ENCODE measurements at places on chromosomes 16 and 17.

DNA sequence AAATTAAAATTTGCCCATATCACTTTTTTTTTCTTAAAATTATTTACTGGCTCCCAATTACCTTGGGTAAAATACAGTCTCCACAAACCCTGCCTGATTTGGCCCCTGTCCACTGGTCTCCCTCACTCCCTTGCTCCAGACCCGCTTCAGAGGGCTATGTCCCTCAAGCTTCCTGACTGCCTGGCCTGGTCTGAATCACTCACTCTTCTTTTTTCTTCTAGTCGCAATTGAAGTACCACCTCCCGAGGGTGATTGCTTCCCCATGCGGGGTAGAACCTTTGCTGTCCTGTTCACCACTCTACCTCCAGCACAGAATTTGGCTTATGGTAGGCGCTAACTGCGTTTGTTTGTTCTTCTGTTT lies 598 bp upstream of the PGAP3 start:
- DNase-seq = no peak

DNA sequence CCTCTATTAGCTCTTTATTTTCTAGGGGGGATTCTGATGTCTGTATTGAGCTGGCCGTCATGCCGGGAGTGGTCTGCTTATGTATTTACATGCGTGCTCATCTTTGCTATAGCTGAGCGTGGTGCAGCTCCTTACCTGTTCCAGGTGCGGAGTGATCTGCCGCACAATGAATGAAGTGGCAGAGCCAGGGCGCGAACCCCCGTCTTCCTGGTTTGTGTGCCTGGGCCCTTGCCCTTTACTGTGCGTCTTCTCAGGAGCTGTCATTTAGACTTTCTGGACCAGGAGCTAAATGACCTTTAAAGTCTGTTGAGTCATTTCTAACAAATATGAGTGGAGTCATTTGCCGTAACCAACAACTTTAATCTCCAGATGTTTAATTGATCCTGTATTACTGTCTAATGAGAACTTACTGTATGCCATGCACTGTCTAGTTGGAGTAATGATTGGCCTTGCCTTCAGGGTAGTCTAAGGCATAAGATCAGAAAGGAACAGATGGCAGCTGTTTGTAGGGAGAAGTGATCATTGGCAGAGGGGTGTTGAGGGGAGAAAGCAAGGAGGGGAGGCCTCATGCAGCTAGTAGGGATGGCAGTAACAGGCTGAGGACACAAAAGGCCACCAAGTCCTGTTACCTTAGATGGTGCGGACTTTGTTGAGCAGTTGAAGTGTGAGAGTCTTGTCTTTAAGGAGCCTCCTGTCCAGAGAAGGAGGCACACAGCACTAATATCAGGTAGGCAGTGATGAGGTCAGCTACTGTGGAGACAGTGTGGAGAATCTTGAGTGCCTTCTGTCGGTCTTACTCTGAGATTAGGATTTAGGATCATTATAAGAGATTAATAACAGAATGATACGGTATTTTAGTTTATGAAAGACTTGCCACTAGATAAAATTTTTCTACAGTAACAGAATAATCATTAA lies 53.9 kb downstream of the USP10 start:
- no peak for DNase-seq

- no peak for DNase-seq
Observed at GRCh38 chr16:85998868-85999729, 100.1 kb downstream of the IRF8 start.

DNA sequence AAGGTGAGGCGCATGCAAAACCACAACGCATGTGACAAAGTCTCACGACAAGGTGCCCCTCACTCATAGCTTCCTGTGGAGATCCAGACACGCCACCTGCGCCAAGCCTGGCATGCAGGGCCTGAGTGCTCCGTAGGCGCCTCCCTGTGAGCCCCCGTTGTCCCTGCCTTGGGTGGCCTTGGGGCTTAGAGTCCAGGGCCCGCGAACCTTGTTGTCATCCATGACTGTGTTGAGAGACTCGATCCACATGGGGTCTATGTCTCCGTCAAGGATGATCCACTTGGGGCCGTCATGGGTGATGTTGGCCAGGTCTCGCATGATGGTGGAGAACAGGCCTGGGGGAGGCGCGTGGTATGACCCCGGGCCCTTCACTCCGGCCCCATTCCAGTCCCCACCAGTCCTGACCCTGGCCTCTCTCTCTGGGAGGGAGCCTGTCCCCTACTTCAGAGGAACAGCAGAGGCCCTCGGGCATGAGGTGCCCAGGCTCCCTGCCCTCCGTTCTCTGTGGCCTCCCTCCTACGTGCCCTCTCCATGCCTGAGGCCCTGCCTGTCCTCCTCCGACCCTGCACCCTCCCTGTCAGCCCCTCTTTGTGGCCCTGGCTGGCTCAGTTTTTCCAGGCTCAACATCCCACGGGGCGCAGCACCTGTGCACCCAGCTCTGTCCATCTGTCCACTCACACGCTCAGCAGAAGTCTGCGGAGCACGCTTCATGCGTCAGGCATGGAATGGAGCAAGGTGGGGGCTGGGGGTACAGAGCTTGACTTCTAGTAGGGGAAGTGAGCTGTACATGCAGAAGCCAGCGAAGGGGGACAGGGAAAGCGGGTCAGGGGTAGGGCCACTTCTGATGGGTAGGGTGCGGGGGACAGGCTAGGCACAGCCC lies 85.7 kb downstream of the DNAH17 start:
- DNase-seq = no peak

GRCh38 chr16:15644267-15644961 lies 1.5 kb upstream of the MARF1 start:
- DNase-seq = no peak

DNA sequence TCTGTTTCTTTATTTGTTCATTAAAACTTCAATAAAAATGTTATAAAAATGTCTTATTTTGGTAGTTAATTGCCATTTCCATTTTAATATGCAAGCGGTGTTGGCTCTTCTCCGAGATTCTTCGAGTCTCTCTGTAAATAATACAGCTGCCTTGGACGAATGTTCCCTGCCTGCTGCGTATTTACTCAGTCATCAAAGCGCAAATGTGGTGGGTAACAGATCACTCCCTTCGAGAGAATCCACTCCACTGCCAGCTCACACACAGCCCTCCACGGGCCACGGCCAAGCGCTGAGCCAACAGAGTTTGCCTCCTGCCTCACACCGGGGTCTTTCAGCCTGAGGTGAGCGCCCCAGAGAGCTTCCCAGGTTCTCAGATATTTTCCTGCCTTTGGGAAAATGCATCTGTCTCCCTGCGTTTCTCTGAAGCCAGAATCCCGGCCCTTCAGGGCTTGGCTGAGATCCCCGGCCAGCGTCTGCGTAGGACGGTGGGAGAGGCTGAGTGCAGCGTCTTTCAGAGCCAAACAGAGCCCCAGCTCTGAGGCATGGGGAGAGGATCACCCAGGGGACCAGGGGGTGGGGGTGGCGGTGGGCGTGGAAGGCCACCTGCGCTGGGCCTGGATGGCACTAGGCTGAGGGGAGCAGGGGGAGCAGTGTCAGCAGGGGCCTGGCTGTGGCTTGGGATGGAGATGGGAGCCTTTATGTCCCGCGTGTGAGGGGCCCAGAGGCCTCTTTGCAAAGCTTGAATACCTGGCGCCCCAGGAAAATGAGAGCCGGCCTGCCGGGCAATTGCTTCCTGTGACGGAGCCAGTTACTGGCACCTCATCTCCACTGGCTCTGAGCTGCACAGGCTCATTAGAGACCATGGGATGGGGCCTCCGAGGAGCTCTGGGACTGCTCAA lies 248.7 kb downstream of the RBFOX3 start:
- no peak for DNase-seq

DNA sequence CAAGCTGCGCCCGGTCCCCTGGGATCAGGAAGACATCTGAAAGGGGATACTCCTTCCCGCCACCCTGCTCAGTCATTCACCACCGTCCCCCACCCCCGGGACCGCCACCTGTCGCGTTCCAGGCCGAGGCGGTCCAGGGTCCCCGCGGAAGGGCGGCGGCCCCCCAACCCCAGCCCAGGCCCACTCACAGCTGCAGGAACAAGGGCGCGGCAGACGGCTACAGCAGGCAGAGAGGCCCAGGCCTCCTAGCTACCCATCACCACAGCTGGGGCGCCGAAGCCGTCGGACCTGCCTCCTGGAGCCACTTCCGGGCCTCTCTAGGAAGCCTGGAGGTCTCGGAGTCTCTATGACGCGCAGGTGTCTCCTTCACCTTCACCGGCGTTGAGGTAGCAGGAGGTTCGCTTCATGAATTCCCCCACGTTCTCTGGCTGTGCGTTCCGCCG lies at the start of gene SDR42E1:
SDR42E1 (minus strand) TSS at position 272 of the 443 bp plus-strand sequence. CDS start 10,612 bp downstream, outside the sequence.
- DNase-seq = no peak

DNA sequence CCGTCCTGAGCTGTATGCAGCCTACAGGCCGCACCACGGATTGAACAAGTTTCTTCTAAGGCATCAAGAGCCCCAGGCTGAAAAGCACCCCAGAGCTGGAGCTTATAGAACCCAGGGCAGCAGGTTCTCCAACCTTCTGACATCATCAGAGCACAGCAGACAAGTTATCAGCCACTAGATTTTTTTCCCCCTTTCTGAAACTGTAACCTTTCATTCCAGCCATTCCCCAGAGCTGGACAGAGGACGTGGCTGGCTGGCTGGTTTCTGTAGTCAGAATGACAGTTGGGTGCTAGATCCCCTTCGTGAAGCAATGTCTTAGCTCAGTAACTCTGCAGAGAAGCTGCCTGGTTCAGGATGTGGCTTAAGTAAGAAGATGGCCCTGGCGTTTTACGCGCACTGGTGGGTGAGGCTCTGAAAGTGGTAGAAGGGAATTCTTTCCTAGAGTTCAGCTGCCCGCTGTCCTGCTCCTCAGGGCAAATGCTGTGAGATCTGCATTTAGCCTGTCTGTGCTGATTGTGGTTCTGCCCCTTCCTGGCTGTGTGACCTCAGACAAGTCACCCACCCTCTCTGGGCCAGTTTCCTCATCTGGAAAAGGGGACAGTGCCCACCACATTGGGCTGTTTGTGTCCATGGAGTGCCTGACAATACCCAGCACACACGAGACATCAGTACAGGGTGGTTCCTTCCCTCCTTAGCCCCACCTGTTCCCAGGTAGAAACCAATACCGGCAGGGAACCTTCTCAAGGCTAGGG lies 9.1 kb downstream of the DEXI start:
- DNase-seq = no peak

GRCh38 chr17:1735834-1736347 lies 6.8 kb upstream of the SERPINF2 start:
- DNase-seq = no peak

GRCh38 chr16:76985392-76986045 lies 205.5 kb upstream of the MON1B start:
- no peak for DNase-seq

- DNase-seq = no peak
Observed at GRCh38 chr16:58128711-58129096, 477 bp downstream of the CFAP20 start.

- DNase-seq = peak; percentile 71
Observed at GRCh38 chr17:51372345-51373004, 112.1 kb downstream of the UTP18 start.

GRCh38 chr16:67531247-67531646 lies 2.6 kb downstream of the RIPOR1 start:
- no peak for DNase-seq

GRCh38 chr16:48365025-48365600 lies 20.1 kb downstream of the SIAH1 start:
- peak; percentile 14 for DNase-seq

GRCh38 chr17:51703361-51704341 lies 443.3 kb downstream of the UTP18 start:
- DNase-seq = no peak

GRCh38 chr17:1709971-1710806 lies at the start of gene TLCD2:
Gene TLCD2 (minus strand): TSS chr17:1710377. CDS start chr17:1710242, 135 bp downstream.
- DNase-seq = peak; percentile 76

GRCh38 chr17:10059684-10060211 lies 138.7 kb downstream of the GAS7 start:
- DNase-seq = no peak

DNA sequence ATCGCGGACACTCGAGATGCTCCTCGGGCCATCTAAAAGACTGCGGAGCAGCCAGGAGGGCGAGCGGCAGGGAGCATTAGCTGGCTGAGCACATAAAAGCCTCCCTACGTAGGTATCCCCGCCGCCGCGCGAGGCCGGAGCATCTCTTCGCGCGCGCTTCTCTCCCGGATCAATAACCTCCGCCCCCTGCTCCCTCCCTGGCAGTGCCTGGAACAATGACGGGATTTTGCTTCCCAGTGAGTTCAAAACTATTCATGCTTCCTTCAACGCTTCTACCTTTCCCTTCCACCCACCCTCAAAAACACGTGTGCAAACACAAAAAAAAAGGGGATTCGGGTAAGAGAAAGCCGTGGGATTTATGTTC lies 984 bp downstream of the CENPV start:
- DNase-seq = peak; percentile 4

DNA sequence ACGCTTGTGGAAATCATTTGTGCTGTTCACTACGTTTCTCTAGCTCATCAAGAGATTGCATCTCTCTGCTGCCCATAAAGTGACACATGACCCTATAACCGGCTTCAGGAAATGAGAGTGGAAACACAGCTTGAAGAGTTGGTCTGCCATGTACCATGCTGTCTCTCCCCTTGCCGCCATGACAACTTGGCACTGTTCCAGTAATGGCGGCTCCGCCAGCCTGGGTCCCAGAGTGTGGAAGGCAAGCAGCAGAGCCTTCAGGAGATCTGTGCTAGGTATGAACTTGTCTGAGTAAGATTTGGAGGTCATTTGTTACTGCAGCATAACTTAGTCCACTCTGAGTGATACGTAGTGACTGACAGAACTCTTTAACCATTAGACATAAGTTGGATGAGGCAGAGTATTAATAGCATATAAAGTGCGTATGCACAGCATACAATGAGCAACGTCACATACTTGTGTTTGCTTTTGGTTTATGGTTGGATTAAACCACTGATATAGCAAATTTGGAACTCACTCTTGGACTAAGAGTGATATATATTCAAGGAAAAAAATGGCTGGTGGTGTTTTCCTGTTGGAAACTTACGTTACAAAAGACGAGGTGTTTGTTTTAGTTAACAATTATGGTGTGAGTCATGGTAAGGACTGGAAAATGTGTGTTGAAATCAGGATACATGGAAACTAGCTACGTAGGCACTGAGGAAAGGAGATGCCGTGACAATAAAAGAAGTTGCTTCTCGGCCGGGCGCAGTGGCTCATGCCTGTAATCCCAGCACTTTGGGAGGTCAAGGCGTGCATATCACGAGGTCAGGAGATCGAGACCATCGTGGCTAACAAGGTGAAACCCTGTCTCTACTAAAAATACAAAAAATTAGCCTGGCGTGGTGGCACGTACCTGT lies 24.4 kb upstream of the PMP22 start:
- DNase-seq = no peak

GRCh38 chr16:50213939-50214519 lies 52.3 kb upstream of the ADCY7 start:
- DNase-seq = no peak

- no peak for DNase-seq
Observed at GRCh38 chr17:29611351-29612093, 11.2 kb downstream of the CORO6 start.

Measured in T47D (cell line).